NCI-H460 (cell line): ENCODE measurements at places on chromosomes 3 and 15.
A peak's percentile ranks its signal among the peaks of the same experiment; 100 is the strongest.

DNA sequence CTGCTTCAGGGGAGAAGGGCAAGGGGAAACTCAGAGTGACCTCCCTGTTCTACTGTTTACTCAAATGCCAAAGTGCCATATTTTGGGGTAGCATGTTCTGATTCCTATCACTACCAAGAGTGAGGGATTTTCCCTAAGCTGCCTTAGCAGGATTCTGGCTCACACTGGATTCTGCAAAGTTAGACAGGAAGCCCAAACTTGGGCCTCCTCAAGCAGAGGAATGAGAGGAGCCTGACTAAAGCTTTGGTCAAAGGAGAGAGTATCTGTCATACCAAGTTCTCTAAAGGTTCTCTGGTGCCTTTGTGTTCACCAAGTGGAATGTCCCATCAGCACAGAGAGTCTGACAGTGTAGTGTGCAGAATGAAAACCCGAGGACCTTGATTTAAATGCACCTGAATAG, 8.8 kb upstream of the RARB start:
- DNase-seq = no peak

- peak; percentile 79 for DNase-seq
Observed at GRCh38 chr3:158672215-158673176, at the start of gene LXN. TSS of gene LXN (minus strand) at chr3:158672648. CDS start at chr3:158672478, 170 bp downstream.

- no peak for DNase-seq
Observed at GRCh38 chr15:81229586-81229985, 32.9 kb downstream of the IL16 start.

DNA sequence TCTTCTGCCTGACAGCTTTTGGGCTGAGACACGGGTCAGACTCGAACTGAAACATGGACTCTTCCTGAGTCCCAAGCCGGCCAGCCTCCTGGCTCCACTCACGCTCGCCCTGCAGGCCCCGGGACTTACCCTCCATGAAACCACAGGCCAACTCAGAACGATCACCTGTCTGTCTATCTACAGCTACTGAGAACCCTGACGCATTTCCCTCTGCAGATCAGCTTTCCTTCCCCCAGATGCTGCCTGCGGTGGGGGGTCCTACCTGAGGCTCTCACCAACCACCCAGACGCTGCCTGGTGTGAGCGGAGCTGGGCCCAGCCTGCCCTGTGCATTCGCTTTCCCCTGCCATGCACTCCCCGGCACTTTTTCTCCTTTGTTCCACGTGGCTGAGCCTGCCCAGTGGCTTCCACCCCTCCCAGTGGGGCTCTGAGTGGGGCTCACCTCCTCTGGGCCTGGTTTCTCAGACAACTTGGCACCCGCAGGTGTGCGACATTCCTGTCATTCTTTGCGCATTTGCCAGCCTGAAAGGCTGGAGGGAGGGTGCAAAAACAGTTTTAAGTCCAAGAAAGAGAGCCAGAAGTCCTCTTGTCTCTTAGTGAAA, 60.2 kb downstream of the PLXNA1 start:
- no peak for DNase-seq

DNA sequence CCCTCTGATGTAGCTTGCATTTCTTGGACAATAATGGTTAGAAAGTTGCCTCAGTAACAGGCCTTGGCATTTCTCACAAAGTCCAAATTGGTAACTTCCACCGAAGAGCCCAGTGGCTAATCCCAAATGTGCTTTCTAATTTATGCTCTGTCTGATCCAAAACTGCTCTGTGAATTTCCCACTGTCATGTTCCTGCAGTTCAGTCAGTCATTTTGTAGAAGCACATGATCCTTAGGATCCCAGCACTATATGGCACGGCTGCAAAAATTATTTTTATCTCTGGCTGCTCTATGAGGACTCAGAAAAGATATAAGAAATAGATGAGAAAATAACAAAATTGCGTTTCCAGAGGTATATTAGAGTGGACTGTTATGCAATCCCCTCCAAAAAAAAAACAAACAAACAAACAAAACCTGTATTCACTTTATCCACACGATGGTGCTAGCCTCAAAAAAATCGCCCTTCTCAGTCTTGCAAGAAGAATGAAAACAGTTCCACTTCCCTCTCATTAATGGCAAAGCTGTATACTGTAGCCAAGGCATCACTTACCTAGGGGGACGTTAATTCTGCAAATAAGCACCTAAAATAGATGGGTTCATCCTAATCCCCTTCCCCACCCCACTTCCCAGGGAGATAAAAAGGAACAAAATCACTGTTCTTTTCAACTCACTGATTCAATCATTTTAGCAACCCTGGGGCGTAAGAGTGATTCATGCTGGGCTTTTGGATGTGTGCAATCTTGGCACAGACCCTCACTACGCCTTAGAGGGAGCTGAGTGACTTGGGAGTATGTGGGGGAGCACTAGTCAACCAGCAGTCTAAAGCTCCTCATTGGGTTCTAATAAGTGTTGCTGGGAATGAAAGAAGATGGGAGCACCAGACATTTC, 61.3 kb downstream of the TMCO5A start:
- peak; percentile 62 for DNase-seq

DNA sequence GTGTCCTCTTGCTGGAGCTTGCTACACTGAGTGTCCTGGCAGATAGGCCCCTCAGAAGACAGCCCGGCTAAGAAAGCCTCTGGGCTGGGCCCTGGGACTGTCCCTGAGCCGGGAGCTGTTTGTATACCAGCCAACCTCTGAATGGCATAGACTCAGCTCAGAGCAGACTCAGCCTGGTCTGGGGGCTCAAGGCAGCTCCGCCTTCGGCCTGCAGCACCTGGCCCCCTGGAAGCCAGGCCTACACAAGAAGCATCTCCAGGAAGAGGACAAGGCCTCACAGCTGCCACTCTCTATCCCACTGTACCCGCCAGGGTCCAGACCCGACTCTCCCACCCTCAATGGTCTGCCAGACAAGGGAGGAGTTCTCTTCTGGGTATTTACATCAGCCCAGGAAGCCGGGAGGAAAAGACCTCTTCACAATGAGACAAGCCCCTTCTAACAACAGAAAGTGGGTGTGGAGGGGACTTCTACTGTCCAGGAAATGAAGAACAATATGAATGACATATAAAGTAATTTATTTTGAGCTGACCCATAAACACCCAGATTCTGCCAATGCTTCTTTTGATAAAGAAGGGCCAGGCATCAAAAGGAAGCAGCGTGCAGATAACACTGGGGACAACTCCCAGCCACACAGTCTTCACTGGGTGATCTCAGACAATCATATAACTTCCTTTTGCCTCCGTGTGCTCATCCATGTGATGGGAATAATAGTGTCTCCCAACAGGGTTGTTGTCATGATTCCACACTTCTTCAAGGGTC, 110.2 kb downstream of the TPRA1 start:
- DNase-seq = no peak

- no peak for DNase-seq
Observed at GRCh38 chr3:116963802-116964201, 254.2 kb downstream of the TUSC7 start.
